ENCODE measurements at places on chromosomes 6 and 20. TPM values are rescaled to one million over a fixed set of nuclear protein-coding genes. Genes with fewer than 3 reads are reported as not detected.

DNA sequence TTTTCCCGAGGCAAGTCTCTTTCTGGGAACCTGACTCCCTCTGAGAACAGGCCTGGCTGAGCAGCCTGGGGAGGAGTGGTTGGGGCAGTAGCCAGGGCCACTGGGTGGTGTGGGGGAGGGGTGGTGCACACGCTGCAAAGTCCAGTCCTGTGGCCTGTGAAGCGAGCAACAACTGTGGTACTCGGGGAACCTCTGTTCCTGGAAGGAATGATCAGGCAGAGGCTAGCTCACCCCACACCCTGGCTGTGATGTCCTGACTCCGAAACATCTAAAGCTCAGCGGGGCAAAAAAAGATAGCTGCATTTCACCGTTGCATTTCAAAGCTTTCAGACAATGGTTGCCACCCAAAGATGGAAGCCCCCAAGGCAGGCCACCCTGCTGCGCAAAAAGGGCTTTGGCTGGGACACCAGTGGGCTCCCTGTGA, 25.5 kb downstream of the PCK1 start:
- no peaks in the 10 kb centered on the region for H3K4me1 ChIP-seq
- DNase-seq: no peak
- H3K27me3 ChIP-seq: no peaks in the 10 kb centered on the region

DNA sequence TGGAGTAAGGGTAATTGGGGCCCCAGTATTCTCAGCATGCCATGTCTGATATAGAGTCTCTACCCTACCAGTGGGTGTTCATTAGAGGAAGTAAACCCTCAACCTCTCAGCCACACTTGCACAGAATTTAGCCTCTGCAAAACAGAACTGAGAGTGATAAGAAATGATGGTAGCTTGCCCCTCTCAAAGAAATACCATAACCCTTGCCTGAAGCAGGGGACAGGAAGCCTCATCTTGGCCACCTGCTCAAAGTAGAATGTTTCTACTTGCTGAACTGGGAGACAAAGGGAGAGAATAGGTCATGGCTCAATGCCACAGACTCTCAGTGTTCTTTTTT, 33.7 kb downstream of the SPTLC3 start:
- H3K36me3 ChIP-seq: no peaks in the 10 kb centered on the region
- no peak overlapping the region for H3K4me3 ChIP-seq
- no peaks in the 10 kb centered on the region for H3K27me3 ChIP-seq

DNA sequence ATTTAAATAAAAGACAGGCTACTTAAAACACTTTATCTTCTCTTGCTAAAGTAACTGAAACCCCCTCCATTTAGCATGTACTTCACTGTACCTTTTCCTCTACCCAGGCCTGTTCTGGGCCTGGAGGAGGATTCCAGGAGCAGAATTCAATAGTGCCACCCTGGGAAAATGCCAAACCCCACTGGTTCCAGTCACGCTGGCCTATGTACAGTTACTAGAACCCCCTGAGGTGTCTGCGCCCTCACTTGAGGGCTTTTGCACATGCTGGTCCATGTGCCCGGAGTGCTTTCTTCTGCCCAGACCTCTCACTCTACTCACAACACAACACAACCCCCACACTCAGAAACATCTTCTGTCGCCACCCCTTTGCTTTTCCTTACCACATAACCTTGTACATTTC, 45.5 kb downstream of the TRAM2 start:
- no peak for DNase-seq
- no peak overlapping the region for H3K4me3 ChIP-seq
- peaks cover 8% of the 10 kb centered on the region for H3K36me3 ChIP-seq
- H3K27ac ChIP-seq: no peak overlapping the region
- H3K4me1 ChIP-seq: peaks cover 5% of the 10 kb centered on the region
- no peaks in the 10 kb centered on the region for H3K27me3 ChIP-seq

DNA sequence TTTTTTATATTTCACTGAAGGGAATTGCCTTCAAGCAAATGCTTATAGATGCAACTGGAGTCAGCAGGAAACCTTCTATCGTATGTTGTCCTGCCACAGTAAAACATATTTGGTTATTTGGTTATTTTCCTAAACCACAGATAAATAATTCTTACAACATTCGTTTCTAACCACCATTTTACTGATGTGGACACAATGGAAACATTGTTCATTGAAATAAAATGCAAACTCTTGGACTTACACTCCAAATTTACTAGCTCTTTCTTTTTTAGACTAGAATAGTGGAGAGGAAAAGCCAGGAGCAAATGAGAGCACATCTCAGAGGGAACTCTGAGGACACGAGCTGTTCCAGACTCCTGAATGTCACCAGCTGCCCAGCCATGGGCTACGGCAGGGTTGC, 114.8 kb downstream of the RPS12 start:
- no peaks in the 10 kb centered on the region for H3K27me3 ChIP-seq
- no peaks in the 10 kb centered on the region for H3K4me1 ChIP-seq
- no peak overlapping the region for H3K4me3 ChIP-seq

GRCh38 chr6:110509617-110510241, 33.3 kb upstream of the SLC22A16 start:
- no peak for DNase-seq
- H3K36me3 ChIP-seq: no peaks in the 10 kb centered on the region
- H3K4me3 ChIP-seq: no peak overlapping the region

DNA sequence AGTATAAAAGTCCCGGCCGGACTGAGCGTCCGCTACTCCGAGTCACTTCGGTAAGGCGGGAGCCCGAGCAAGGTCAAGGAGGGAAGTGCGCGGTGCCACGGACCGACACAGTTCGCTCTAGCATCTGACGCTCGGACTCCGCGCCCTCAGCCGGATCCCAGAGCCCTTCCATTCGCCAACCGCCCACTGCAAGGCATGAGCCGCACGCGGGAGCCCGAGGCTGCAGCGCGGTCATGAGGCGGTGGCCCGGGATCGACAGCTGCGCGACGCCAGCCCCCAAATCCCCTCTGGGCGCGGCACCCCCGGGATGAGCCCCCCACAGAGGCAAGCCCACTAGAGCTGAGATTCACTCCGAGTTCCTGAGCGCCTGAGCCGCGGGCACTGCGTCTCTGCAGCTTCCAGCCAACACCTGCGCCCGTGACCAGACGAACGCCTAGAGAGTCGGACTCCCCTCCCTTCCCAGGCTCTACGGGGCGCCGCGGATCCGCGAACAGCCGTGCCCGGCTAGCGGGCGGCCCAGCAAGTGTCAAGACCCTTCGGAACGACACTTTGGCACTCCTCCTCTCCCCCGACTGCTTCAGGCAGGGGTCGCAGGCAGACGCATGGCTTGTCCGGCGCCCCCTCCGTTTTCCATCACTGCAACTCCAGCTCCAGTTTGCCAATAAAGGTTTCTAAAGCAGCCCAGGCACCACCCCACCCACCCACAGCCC, 725 bp upstream of the ISM1 start:
- H3K27ac ChIP-seq: peak overlapping the region; percentile 56
- H3K36me3 ChIP-seq: no peaks in the 10 kb centered on the region
- H3K4me1 ChIP-seq: peaks cover 5% of the 10 kb centered on the region
- peak overlapping the region; percentile 66 for H3K4me3 ChIP-seq
- H3K27me3 ChIP-seq: peaks cover 8% of the 10 kb centered on the region
- DNase-seq: peak; percentile 35

GRCh38 chr20:25067102-25067987, 9.4 kb upstream of the ACSS1 start:
- no peak overlapping the region for H3K27ac ChIP-seq
- H3K27me3 ChIP-seq: no peaks in the 10 kb centered on the region
- no peak for DNase-seq
- no peaks in the 10 kb centered on the region for H3K36me3 ChIP-seq
- no peak overlapping the region for H3K4me3 ChIP-seq
- H3K4me1 ChIP-seq: no peaks in the 10 kb centered on the region

- H3K36me3 ChIP-seq: no peaks in the 10 kb centered on the region
- H3K27me3 ChIP-seq: no peaks in the 10 kb centered on the region
- H3K27ac ChIP-seq: no peak overlapping the region
- H3K4me1 ChIP-seq: no peaks in the 10 kb centered on the region
- DNase-seq: no peak
- no peak overlapping the region for H3K4me3 ChIP-seq
These were observed 580.8 kb downstream of the BMP2 start for GRCh38 chr20:7348253-7348652.

Gene PARD6B
- total RNA-seq: 5.5 TPM

Gene SUMO4
- total RNA-seq: 7.4 TPM

All from naive thymus-derived CD4-positive, alpha-beta T cell (primary cell).